Transverse colon (tissue), 4 donors: ENCODE measurements at places on chromosomes 11 and 22. TPM values are rescaled to one million over a fixed set of nuclear protein-coding genes. Genes with fewer than 3 reads are reported as not detected.

- DNase-seq: no peak
- no peak overlapping the region for H3K27ac ChIP-seq
- peaks cover 8% of the 10 kb centered on the region for H3K27me3 ChIP-seq
- H3K36me3 ChIP-seq: no peaks in the 10 kb centered on the region
Measured at GRCh38 chr11:1779034-1779805, 15.5 kb upstream of the CTSD start.

OR51G1 gene
- not detected for total RNA-seq

LTBP3 gene
- 220 TPM for total RNA-seq

DNA sequence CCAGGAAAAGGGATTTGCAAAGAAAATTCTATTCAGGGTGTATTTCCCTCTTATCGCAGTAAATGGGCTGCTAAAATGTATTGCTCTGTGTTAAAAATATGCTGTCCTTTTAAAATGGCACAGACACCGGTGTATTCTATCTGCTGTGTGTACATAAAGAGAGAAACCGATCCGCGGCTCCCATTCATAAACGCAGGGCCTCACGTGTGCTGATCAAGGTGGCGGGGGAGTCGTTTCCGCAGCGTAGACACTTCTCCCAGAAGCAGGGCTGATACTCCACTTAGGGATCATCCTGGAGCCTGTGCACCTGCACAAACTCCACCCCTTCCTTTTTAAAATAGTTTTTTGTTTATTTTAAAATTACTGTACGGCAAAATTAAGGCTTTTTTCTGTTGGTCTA, 26.1 kb upstream of the IGSF9B start:
- no peak overlapping the region for H3K27ac ChIP-seq
- no peak for DNase-seq
- H3K36me3 ChIP-seq: no peaks in the 10 kb centered on the region
- no peaks in the 10 kb centered on the region for H3K4me1 ChIP-seq
- no peak overlapping the region for H3K4me3 ChIP-seq

DNA sequence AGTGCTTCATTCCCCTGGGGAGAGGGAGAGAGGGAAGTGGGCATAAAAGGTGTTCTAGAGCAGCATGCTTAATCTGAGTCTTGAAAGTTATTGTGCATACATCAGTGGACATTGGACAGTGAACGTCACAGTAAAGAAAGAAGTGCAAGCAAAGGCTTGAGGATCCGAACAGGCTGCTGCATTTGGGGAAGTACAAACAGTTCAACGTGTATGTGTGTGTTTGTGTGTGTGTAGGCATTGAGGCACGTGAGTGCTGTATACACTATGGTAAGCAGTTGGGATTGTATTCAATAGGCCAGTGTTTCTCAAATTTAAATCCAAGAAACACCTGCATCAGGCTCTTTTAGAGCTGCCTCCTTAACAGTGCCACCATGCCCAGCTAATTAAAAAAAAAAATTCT, 10.4 kb upstream of the EIF3M start:
- H3K4me3 ChIP-seq: no peak overlapping the region
- DNase-seq: no peak
- no peak overlapping the region for H3K27ac ChIP-seq

- no peaks in the 10 kb centered on the region for H3K27me3 ChIP-seq
- no peaks in the 10 kb centered on the region for H3K36me3 ChIP-seq
- DNase-seq: no peak
- no peaks in the 10 kb centered on the region for H3K4me1 ChIP-seq
Measured at GRCh38 chr11:10973416-10973815, 115.6 kb upstream of the ZBED5 start.

DNA sequence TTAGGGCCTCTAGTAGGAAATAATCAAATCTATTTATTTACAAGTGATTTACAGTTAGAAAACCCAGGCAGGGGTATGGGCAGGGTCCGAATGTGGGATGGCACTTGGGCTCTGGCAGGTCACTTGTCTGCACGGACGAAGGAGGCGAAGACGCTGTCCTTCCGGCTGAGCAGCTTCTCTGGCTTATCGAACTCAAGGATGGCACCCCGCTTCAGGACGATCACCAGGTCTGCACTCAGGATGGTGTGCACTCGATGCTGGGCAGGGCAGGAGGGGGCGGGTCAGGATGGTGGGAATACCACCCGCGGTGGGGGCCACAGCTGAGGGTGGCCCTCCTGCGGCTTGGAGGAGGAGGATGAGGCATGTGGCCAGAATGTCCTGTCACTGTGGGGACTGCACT, 4.4 kb upstream of the KCNJ11 start:
- no peak overlapping the region for H3K27ac ChIP-seq
- H3K27me3 ChIP-seq: no peaks in the 10 kb centered on the region
- no peaks in the 10 kb centered on the region for H3K36me3 ChIP-seq
